Parietal lobe (tissue), 2 donors: ENCODE measurements at places on chromosomes 13 and 19. TPM values are rescaled to one million over a fixed set of nuclear protein-coding genes. Genes with fewer than 3 reads are reported as not detected.

SPINT2 gene
- total RNA-seq: 89.2 TPM

SLC10A2 gene
- total RNA-seq: not detected

LILRB3 gene
- not detected for total RNA-seq

ZNF221 gene
- 41.0 TPM for total RNA-seq

FARP1 gene
- 200 TPM for total RNA-seq

ZNF628 gene
- total RNA-seq: 1.6 TPM

SRRM5 gene
- not detected for total RNA-seq
